Activated T-helper 1 cell treated with anti-CD3 and anti-CD28 coated beads, Interleukin-2, amount 50 U/mL, for 16 hours (primary cell): ENCODE measurements at places on chromosomes 4 and X.

DNA sequence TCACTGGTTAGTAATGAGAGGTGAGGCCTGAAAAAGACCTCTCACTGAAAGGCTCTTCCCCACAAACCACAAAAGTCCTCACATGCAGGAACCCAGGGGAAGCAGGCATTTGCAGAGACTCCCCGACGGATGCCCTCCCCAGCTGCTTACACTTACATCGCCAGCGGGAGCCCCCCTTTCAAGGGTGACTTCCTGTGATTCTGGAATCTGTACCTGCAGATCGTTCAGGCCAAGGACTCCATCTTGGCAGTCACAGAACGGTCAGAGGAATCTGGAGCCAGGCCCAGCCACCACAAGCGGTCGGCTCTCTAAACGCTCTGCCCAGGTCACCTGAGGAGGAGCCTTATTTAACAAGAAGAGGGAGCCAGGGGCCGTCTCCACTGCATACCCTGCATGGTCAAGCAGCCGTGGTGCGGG is 71.3 kb upstream of the STS start:
- DNase-seq: no peak

DNA sequence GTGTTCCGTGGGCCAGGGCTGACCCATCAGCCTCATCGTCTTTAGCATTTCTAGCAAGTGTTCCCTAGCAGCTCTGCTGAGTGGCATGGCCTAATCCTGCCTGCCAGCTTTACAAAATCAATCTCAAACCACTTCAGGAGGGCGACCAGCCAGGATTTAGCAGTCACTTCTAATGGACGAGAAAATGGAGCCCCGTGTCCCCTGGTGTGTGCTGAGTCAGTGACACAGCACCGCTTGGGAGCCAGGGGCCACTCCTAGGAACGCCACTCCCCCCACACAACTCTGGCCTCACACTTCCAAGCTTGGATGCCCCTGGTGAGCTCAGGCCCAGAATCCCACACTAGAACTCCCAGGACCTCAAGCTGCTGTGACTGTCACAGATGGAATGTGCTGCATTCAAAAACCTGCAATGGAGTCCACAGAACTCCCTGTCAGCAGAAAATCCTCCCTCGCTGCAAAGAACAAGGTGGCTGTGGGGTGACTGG is 311.2 kb upstream of the GATB start:
- DNase-seq: no peak

DNA sequence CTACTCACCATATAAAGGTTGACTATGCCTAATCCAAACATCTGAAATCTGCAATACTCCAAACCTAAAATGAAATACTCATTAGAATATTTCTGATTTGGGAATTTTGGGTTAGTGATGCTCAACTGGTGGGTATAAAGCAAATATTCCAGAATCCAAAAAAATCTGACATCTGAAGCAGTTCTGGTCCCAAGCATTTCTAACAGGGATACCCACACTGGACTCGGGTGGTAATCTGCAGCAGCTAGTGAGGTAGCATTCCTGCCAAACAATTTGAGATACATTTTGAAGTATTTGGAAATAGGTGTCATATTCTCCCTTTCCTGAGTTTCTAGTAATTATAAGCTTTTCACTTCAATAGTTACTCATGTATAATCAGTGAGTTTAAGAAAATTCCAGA is 49.6 kb upstream of the RPA4 start:
- DNase-seq: no peak

GRCh38 chrX:119618439-119618838 is 12.2 kb upstream of the NKRF start:
- no peak for DNase-seq

GRCh38 chr4:148376151-148376550 is 66.1 kb downstream of the NR3C2 start:
- DNase-seq: peak; percentile 6

- DNase-seq: no peak
Measured at GRCh38 chrX:56795309-56795868, 66.3 kb downstream of the NBDY start.

- no peak for DNase-seq
Measured at GRCh38 chr4:172660251-172660650, 508.4 kb upstream of the GALNT7 start.

- no peak for DNase-seq
Measured at GRCh38 chr4:10034136-10034535, 12.8 kb upstream of the SLC2A9 start.

DNA sequence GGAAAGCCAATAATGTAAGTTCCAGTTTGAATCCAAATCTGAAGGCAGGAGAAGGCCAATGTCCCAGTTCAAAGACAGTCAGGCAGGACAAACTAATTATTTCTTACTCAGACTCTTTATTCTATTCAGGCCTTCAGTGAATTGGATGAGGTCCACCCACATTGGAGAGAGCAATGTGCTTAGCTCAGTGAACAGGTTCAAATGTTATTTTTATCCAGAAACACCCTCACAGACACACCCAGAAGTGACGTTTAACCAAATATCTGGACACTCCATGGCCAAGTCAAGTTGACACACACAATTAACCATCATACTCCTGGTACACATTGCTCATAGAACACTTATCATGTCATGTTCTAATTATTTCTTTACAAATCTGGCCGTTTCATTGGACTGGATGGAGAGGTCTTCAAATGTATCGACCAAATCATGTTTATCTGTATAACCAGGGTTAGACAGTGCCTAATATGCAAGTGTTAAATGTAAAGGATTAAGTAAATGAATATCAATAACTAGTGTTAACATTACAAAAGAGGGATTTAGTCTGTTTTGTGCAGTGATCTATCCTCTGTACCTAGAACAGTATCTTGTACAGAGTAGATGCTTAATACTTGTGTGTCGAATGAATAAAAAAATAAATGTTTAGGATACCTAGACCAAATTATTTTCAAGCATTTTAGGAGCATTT is 27.1 kb upstream of the XK start:
- no peak for DNase-seq

DNA sequence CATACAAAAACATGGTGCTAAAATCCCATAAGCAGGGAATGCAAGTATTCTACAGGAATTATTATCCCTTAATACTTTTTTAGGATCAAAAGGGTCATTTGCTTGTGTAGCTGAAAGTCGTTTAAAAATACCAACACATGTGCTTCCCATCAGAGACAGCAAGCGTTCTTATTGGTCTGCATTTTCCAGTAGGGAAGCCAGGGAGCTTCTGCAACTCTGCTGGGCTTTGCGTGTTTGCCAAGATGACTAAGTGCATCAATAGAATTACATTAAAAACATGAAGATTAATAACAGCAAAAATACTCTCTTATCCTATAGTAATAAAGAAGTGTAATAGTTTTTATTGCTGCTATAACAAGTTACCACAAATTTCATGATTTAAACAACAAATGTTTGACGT is 111.2 kb downstream of the QDPR start:
- no peak for DNase-seq

DNA sequence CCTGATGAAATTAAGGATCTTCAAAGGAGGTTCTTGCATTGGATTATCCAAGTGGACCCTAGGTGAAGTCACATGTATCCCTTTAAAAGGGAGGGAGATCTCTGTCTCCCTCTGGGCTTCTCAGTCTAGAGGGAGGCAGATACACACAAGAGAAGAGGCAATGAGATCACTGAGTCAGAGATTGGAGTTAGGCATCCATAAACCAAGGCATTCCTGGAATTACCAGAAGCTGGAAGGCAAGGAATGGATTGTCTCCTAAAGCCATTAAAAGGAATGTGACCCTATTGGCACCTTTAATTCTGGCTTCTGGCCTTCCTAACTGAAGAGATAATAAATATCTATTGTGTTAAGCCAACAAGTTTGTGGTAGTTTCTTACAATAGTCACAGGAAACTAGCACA is 383.2 kb downstream of the PACRGL start:
- no peak for DNase-seq

DNA sequence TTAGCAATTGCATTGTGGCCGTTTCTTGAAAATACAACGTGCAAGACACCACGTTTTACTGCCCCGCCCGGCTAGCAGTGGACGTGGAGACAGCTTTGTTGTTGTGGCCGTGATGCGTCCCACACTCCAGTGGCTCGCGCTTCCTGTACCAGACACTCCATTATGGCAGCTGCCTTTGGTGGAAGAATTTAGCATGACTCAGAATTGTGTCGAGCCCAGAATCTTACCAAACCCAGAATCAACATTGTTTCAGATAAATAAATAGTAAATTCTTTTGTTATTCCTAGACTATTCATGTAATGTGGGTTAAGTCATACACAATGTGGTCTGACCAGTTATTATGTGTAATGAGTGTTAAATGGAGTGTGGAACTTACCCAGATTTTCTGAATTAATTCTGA is 25.3 kb upstream of the S100P start:
- DNase-seq: no peak

- no peak for DNase-seq
Measured at GRCh38 chr4:79983431-79983830, 89.6 kb downstream of the ANTXR2 start.

DNA sequence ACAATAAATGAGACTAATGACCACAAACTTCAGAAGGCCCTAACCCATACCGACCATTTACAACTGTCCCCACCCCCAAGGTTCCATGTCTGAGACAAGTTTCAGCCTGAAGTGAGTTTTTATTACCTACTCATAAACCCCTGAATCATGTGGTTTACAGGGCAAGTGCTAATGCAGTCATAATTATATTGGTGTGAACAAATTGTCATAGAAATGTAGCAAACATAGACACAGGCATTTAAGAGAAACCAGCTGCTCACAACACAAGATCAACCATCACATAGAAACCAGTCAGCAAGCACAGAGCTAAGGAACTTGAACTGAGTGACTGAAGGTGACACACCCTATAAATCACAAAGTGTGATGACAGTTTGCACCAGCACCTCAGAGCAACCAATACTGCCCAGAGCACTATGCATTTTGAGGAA is 173.8 kb upstream of the MID1 start:
- DNase-seq: no peak

GRCh38 chrX:54926978-54927377 is 6.4 kb downstream of the TRO start:
- DNase-seq: no peak

DNA sequence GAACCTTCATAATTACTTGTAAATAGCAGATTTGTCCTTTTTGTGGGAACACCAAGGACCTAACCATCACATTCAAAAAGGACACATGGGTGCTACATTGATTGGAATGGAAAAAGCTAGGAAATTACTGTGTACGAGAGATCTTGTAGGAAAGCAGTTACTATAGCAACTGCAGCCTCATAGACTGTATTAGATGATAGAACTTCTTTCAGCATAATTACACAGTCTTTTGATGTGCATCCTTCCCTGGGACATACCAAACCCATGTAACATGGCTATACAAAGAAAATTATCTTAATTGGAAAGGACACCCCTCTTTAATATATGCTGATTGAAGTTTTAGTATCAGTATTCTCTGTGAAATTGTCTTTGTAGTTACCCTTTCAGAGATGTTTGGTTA is 130.7 kb upstream of the CTSO start:
- DNase-seq: no peak

GRCh38 chr4:141309874-141310273 is 89.2 kb downstream of the ZNF330 start:
- no peak for DNase-seq

DNA sequence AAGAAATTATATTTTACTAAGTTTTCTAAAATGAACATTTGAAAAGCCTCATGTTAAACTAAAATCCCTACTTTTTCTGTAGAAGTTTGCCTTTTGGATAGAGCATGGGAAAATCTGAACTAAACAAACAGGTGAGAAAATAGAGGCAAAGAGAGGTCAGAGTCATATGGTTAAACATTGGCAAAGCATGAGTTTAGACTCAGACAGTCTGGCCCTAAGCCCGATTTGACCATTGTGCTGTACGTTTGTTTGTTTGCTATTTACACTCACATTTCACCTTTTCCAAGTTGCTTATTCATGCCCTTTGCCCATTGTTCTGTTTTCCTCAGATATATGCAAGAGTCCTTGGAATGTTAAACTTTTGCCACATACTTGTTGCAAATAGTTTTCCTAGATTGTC is 85.4 kb downstream of the TIGD2 start:
- no peak for DNase-seq

GRCh38 chrX:42577936-42578470 is 200.0 kb downstream of the PPP1R2C start:
- DNase-seq: no peak

DNA sequence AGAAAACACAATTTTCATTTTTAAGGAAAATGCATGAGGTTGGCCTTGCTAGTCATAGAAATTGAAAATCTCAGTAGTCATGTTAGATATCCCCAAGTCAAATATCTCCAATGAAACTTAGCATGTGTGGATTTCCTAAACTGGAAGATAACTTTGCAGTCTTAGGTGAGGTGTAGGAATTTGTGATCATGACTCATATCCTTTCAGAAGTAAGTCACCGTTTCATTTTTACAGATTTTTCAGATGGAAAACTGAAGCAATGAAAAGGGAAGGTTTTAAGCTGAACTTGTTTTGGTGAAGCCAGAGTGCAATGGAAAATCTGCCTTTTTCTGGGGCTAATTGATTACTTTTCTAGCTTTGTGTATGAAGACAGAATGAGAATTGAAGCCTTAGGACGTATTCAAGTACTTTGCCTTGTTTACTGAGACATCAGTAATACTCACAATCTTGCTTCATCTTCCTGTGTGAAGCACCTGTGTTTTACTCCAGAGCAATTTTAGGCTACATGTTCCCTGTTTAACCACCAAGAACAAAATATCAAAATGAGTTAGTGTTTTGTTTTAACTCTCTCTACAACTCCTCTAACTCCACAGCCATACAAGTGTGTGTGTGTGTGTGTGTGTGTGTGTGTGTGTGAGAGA is 1662.8 kb upstream of the ADGRL3 start:
- DNase-seq: no peak

DNA sequence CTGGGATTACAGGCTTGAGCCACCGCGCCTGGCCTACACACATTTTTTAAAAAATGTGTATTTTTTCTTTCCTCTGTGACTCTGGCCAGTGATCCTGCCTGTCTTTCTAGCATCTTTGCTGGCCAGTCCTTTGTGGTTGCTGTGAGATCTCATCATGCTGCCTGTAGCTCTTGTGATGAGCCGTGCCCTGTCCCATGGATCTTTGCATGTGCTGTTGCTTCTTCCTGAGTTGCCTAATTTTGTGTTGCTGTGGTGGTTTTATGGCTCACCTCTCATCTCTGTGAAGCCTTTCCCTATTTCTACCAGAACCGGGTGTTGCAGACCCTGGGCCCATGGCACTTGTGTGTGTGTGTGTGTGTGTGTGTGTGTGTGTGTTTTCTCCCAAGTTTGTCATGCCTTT is 8.3 kb downstream of the NSD2 start:
- DNase-seq: no peak

GRCh38 chr4:185637163-185637875 is 102.0 kb upstream of the PDLIM3 start:
- DNase-seq: no peak
